Body of pancreas (tissue), 4 donors: ENCODE measurements at places on chromosomes 4 and X. TPM values are rescaled to one million over a fixed set of nuclear protein-coding genes. Genes with fewer than 3 reads are reported as not detected.

The XAGE1A gene
- not detected for total RNA-seq

The TLR6 gene
- total RNA-seq, result 1.8 TPM

The LEF1 gene
- total RNA-seq, result 5.6 TPM

The FAAH2 gene
- total RNA-seq, result 12.7 TPM

The NSG1 gene
- 1.3 TPM for total RNA-seq

The ADH7 gene
- not detected for total RNA-seq

The GPR143 gene
- total RNA-seq, result 0.99 TPM

The ZNF157 gene
- total RNA-seq, result 0.26 TPM

The TLL1 gene
- 3.6 TPM for total RNA-seq

The SLC2A9 gene
- 1.6 TPM for total RNA-seq

The TRIM60 gene
- total RNA-seq, result not detected

The CXCL1 gene
- 17.1 TPM for total RNA-seq

The CYP2U1 gene
- total RNA-seq, result 5.7 TPM

GRCh38 chr4:102031406-102031805 is 240.9 kb downstream of the BANK1 start:
- no peak for DNase-seq
- H3K36me3 ChIP-seq, result no peaks in the 10 kb centered on the region
- H3K27me3 ChIP-seq, result no peaks in the 10 kb centered on the region
- no peak overlapping the region for H3K27ac ChIP-seq

- no peak for DNase-seq
- no peak overlapping the region for H3K4me3 ChIP-seq
- H3K36me3 ChIP-seq, result no peaks in the 10 kb centered on the region
- no peaks in the 10 kb centered on the region for H3K27me3 ChIP-seq
These were observed 1.3 kb upstream of the UBL4A start for GRCh38 chrX:154487518-154488290.

- DNase-seq, result no peak
- H3K4me1 ChIP-seq, result peaks cover 15% of the 10 kb centered on the region
- H3K27ac ChIP-seq, result no peak overlapping the region
- H3K36me3 ChIP-seq, result no peaks in the 10 kb centered on the region
- no peak overlapping the region for H3K4me3 ChIP-seq
These were observed 23.4 kb upstream of the STBD1 start for GRCh38 chr4:76282941-76283689.

DNA sequence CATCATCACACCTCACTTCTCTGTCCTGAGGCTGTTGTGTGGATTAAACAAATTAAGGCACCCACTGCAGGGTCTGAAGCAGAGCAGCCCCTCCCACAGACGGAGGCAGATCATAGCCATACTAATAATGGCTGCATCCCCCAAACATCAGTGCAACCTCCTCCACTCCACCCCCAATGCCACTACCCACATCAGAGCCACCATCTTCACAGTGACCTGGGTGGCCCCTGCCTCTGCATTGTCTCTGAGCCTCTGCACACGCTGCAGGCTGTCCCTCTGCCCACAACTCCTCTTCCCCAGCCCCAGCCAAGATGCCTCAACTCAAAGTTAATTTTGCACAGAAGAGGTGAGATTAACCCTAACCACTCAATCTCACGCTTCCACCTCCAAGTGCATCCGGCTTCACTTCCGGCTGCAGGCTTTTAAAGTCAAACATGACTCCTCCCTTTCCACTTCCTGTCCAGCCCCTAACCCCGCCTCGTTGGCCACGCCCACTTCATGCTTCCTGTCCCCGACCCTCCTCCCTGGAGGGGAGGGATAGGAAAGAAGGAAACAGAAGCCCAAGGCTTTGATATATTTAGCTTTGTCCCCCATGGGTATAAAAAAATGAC is 22.7 kb downstream of the JAKMIP1 start:
- DNase-seq, result no peak
- H3K4me3 ChIP-seq, result no peak overlapping the region
- H3K36me3 ChIP-seq, result no peaks in the 10 kb centered on the region
- H3K27me3 ChIP-seq, result no peaks in the 10 kb centered on the region
- H3K27ac ChIP-seq, result no peak overlapping the region
- no peaks in the 10 kb centered on the region for H3K4me1 ChIP-seq

- H3K4me1 ChIP-seq, result no peaks in the 10 kb centered on the region
- no peaks in the 10 kb centered on the region for H3K36me3 ChIP-seq
- no peak overlapping the region for H3K27ac ChIP-seq
- H3K4me3 ChIP-seq, result no peak overlapping the region
- no peak for DNase-seq
- H3K27me3 ChIP-seq, result no peaks in the 10 kb centered on the region
These were observed 142.4 kb upstream of the FGF13 start for GRCh38 chrX:138853936-138854335.

DNA sequence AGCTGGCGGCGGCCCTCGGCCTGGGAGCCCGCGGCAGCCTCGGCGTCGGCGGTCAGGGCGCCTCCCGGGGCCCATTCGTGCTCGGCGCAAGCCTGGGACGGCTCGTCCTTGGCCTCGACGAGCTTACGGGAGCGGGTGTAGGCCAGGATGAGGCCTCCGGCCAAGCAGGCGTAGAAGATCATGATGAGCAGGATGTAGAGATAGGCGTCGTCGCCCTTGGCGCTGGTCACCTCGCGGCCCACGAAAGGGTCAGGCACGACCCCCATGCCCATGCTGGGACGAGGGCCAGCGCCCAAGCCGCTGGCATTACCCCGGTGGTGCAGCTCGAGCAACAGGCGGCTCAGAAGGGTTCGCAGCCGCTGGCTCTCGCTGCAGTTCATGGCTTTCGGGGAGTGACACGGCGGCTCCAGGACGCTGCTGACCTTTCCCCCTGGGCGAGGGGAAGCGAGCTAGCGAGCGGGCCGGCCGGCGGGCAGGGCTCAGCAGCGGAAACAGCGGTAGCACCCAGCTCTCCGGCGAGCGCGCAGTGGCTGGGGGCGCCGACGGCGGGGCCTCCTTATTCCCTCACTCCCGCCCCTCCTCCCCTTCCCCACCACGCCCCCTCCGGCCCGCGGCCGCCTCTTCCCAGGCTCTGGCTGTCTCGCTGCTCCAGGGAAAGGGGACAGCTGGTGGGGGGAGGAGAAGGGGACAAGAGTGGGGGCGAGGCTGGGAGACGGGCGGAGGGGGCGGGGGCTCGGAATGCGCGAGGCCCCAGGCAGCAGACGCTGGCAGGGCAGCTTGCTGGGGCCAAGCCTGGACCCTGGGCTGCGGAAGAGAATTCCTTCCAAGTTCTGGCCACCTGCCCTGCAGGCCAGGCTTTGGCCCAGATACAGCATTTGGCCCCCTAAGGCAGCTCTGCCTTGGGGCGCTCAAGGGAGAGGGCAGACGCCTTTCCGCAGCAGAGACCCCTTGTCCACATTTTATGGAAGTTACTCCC is at the start of gene KCNE5:
TSS of gene KCNE5 (minus strand) at position 532 of the 976 bp plus-strand sequence. CDS start at position 380, 152 bp downstream.
- no peaks in the 10 kb centered on the region for H3K36me3 ChIP-seq
- no peaks in the 10 kb centered on the region for H3K4me1 ChIP-seq
- no peak within 1 kb of the TSS for H3K4me3 ChIP-seq
- H3K27ac ChIP-seq, result no peak within 1 kb of the TSS
- no peaks in the 10 kb centered on the region for H3K27me3 ChIP-seq

GRCh38 chr4:53022513-53023100 is 160.5 kb downstream of the RASL11B start:
- H3K4me3 ChIP-seq, result no peak overlapping the region
- H3K4me1 ChIP-seq, result peaks cover 17% of the 10 kb centered on the region
- no peaks in the 10 kb centered on the region for H3K27me3 ChIP-seq
- no peak for DNase-seq
- H3K36me3 ChIP-seq, result no peaks in the 10 kb centered on the region
- H3K27ac ChIP-seq, result no peak overlapping the region

- H3K36me3 ChIP-seq, result no peaks in the 10 kb centered on the region
- H3K27ac ChIP-seq, result no peak overlapping the region
- H3K27me3 ChIP-seq, result no peaks in the 10 kb centered on the region
- no peak overlapping the region for H3K4me3 ChIP-seq
- H3K4me1 ChIP-seq, result no peaks in the 10 kb centered on the region
- DNase-seq, result peak; percentile 29
These were observed 31.5 kb upstream of the IL21 start for GRCh38 chr4:122652379-122652778.

GRCh38 chr4:128661479-128661878 is 148.0 kb upstream of the JADE1 start:
- no peak overlapping the region for H3K4me3 ChIP-seq
- peak overlapping the region; percentile 57 for H3K27ac ChIP-seq
- no peaks in the 10 kb centered on the region for H3K27me3 ChIP-seq
- H3K36me3 ChIP-seq, result no peaks in the 10 kb centered on the region
- H3K4me1 ChIP-seq, result peaks cover 42% of the 10 kb centered on the region

- no peaks in the 10 kb centered on the region for H3K36me3 ChIP-seq
- no peaks in the 10 kb centered on the region for H3K27me3 ChIP-seq
- no peak overlapping the region for H3K4me3 ChIP-seq
- DNase-seq, result no peak
- H3K4me1 ChIP-seq, result peaks cover 4% of the 10 kb centered on the region
These were observed 58.7 kb downstream of the LEF1 start for GRCh38 chr4:108109997-108110416.

DNA sequence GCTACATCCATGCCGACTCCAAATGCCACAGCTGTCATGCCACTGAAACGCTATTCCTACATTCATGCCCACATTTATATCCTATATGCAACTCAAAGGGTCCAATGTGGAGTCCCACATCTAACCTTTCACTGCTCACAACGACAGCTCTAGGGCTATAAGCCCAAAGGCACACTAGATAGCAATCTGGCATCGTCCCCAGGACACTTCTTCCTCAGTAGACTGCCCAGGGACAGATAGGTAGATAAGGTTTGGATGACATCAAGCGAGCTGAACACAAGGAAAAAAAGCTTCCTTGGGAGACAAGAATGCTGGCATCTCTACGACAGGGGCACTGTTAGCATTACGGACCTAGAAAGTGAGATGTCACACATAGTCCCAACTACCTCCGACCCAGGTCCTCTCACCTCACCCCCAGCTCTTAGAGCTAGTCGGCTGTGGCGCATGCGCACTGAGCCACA is 685 bp downstream of the RAB9B start:
- H3K4me1 ChIP-seq, result peaks cover 4% of the 10 kb centered on the region
- H3K36me3 ChIP-seq, result no peaks in the 10 kb centered on the region
- peak; percentile 82 for DNase-seq

GRCh38 chr4:76251441-76252270 is at the start of gene FAM47E:
FAM47E (plus strand) TSS chr4:76251721; CDS start chr4:76251747, 26 bp downstream.
- peak within 1 kb of the TSS; percentile 64 for H3K4me3 ChIP-seq
- H3K27me3 ChIP-seq, result no peaks in the 10 kb centered on the region
- peak within 1 kb of the TSS; percentile 85 for H3K27ac ChIP-seq
- peaks cover 23% of the 10 kb centered on the region for H3K4me1 ChIP-seq
- DNase-seq, result peak; percentile 93
- no peaks in the 10 kb centered on the region for H3K36me3 ChIP-seq

DNA sequence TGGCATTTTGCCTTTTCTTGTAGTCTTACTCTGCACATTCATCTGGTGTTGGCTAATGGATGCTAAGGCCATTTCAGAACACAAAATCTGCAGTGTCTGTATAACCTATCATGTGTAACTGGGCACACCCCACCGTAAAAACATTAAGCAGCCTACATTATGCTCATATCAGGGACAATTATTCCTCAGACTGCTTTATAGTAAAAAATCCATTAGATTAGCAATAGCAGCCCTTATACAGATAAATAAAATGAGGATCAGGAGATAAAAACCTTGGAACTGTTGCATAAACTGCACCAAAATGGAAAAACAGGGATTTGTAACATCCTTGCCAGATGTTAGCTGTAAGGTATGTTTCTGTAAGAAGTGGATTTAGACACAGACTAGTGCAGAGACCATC is 288.8 kb downstream of the HS3ST1 start:
- H3K4me1 ChIP-seq, result no peaks in the 10 kb centered on the region
- no peak overlapping the region for H3K27ac ChIP-seq
- no peaks in the 10 kb centered on the region for H3K36me3 ChIP-seq
- H3K27me3 ChIP-seq, result no peaks in the 10 kb centered on the region
- H3K4me3 ChIP-seq, result no peak overlapping the region
- no peak for DNase-seq

DNA sequence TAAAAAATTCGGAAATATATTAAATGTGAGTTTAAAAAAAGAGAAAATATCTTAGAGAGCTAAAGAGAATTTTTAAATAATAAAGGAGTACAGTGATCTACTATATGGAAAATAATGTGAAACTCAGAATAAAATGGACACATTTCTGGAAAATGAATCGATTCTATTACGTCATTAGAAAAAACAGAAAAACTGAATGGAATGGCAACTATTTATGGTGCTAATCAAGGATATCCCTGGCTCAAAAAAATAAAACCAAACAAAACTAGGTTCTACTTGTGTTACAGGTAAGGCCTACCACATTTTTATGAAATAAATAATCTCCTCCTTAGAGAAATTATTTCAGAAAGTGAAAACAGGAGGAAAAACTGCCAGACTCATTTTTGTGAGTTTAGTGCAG is 5.5 kb upstream of the SLC7A11 start:
- no peaks in the 10 kb centered on the region for H3K36me3 ChIP-seq
- DNase-seq, result no peak
- no peak overlapping the region for H3K4me3 ChIP-seq
- H3K4me1 ChIP-seq, result no peaks in the 10 kb centered on the region
- no peaks in the 10 kb centered on the region for H3K27me3 ChIP-seq
- no peak overlapping the region for H3K27ac ChIP-seq

GRCh38 chr4:24245491-24245820 is 338.9 kb downstream of the DHX15 start:
- no peak overlapping the region for H3K27ac ChIP-seq
- H3K4me3 ChIP-seq, result no peak overlapping the region
- no peaks in the 10 kb centered on the region for H3K36me3 ChIP-seq
- H3K27me3 ChIP-seq, result no peaks in the 10 kb centered on the region
- DNase-seq, result no peak

GRCh38 chr4:128517739-128518510 is 230.3 kb upstream of the PGRMC2 start:
- no peaks in the 10 kb centered on the region for H3K27me3 ChIP-seq
- peak; percentile 62 for DNase-seq
- peaks cover 8% of the 10 kb centered on the region for H3K4me1 ChIP-seq
- H3K4me3 ChIP-seq, result no peak overlapping the region

- no peaks in the 10 kb centered on the region for H3K4me1 ChIP-seq
- no peaks in the 10 kb centered on the region for H3K27me3 ChIP-seq
- H3K36me3 ChIP-seq, result no peaks in the 10 kb centered on the region
- no peak overlapping the region for H3K4me3 ChIP-seq
These were observed 261.7 kb upstream of the FAM241A start for GRCh38 chr4:111883557-111883999.

- H3K4me1 ChIP-seq, result no peaks in the 10 kb centered on the region
- H3K27me3 ChIP-seq, result no peaks in the 10 kb centered on the region
- no peak overlapping the region for H3K4me3 ChIP-seq
- no peaks in the 10 kb centered on the region for H3K36me3 ChIP-seq
These were observed 11.0 kb downstream of the ODAPH start for GRCh38 chr4:75566911-75567310.

DNA sequence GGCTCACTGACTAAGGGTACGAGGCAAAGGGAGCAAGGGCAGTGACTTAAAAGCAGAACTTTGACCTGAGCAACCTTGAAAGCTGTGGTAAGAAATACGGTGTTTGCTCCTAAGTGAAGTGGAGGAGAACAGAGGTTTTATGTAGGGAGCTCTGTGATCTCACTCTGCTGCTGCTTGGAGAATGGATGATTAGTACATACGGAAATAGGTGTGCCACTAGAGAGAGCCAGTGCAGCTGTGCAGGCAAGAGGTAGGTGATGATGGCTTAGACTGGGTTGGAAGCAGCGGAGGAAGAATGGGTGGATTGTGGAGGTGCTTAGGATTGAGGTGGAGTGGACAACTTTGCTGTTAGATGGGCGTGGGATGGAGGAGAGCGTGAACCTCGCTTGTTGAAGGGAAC is 85.0 kb downstream of the FAM193A start:
- no peak for DNase-seq
- H3K36me3 ChIP-seq, result no peaks in the 10 kb centered on the region
- no peaks in the 10 kb centered on the region for H3K4me1 ChIP-seq
- no peak overlapping the region for H3K27ac ChIP-seq
- no peak overlapping the region for H3K4me3 ChIP-seq
- no peaks in the 10 kb centered on the region for H3K27me3 ChIP-seq

- no peak overlapping the region for H3K4me3 ChIP-seq
- H3K27me3 ChIP-seq, result no peaks in the 10 kb centered on the region
- H3K27ac ChIP-seq, result no peak overlapping the region
- no peaks in the 10 kb centered on the region for H3K4me1 ChIP-seq
- H3K36me3 ChIP-seq, result peaks cover 26% of the 10 kb centered on the region
These were observed 90.7 kb downstream of the CDS1 start for GRCh38 chr4:84673475-84674240.
